Urothelium cell line (cell line): ENCODE measurements at places on chromosomes 7 and 10.

DNA sequence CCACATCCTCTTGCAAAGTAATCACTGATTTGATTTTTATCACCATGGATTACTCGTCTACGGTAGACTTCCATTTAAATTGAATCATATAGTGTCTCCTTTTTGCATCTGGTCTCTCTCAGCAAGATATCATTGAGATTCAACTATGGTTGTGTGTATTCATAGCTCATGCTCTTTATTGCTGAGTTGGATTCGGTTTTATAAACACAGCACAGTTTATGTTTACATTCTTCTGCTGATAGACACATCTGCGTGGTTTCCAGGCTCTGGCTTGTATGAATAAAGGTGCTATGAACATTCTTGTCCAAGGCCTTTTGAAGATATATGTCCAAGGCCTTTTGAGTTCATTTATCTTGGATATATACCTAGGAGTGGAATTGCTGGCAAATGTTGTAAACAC, 356.5 kb upstream of the CELF2 start:
- DNase-seq, result no peak

- DNase-seq, result no peak
These were observed 10.6 kb downstream of the CPED1 start for GRCh38 chr7:120998996-120999565.

DNA sequence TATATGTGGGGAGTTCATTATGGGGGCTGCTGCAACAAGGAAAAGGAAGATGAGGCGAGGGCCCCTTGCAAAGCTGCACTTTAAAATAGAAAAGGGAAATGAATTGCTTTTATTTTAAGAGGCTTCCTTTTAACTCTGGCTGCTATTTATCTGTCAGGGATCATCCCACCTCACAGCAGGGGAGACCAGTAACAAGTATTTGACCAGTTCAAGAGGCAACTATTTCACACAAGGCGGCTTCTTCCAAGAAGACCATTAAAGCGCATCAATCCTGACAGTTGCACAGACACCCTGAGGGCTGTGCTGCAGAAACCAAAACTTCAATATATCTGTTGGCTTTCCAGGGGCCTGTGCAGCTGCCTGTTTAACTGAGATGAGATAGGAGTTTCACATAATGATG, 1009.2 kb downstream of the SORCS3 start:
- DNase-seq, result no peak

DNA sequence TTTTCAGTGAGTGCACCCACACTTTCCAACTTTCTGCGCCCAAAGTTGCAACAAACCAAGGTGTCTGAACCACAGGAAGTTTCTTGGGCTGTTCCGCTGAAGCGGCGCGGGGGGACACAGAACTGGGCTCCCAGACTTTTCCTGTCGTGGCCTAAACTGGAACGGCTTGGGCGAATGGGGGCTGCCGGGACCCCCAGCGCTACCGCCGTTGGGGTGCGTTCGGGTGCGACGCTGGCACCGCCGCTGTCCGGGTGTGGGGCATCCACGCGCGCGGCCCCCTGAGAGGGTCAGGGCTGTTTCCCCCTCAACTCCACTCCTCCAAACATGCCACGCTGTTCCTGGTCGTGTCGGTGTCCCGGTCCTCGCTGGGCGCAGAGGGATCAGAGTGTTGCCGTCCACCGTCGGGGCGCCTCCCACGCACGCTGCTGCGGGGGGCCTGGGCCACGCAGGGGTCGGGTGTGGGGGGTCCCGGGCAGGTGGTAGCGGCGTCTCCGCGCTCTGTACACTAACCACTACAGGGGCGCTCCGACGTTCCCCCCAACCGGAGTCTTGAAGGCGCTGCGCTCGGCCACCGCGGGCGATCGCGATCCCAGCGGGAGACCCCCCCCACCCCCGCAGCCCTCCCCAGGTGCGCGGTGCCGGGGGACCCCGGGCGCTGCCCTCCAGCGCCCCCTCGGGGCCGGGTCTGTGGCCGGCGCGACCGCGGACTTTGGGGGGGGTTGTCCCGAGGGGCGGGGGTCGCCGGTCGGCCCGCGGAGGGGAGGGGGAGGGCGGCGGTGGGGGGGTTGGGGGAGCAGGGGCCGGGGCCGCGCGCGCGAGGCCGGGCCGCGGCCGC, 2.2 kb upstream of the CUX1 start:
- peak; percentile 92 for DNase-seq

DNA sequence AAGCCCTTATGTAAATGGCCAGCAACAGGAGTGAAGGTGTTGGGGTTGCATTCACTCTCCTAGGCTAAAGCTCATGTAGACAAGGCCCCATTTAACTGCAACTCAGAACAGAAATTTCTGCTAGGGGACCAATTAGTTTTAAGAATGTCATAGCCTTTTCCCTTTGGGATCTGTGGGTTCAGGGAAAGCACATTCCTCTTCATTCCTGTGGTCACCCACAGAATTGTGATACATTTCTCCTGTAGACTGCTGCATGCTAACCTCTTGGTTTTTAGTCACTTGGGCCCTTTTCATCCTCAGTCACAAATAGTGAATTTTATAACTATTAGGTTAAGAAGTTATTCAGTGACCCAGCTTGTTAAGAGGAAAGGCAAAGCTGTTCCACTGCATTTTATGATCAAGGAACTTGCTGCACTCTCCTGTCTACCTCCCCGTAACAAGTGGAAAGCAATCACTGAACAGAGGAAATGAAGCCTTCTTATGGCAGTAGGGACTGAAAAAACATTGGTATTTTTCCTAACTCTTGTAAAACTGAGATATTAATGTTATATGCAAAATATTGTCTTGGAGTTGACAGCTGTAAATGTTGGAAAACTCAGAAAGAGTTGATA, 124.9 kb downstream of the SND1 start:
- DNase-seq, result peak; percentile 31

DNA sequence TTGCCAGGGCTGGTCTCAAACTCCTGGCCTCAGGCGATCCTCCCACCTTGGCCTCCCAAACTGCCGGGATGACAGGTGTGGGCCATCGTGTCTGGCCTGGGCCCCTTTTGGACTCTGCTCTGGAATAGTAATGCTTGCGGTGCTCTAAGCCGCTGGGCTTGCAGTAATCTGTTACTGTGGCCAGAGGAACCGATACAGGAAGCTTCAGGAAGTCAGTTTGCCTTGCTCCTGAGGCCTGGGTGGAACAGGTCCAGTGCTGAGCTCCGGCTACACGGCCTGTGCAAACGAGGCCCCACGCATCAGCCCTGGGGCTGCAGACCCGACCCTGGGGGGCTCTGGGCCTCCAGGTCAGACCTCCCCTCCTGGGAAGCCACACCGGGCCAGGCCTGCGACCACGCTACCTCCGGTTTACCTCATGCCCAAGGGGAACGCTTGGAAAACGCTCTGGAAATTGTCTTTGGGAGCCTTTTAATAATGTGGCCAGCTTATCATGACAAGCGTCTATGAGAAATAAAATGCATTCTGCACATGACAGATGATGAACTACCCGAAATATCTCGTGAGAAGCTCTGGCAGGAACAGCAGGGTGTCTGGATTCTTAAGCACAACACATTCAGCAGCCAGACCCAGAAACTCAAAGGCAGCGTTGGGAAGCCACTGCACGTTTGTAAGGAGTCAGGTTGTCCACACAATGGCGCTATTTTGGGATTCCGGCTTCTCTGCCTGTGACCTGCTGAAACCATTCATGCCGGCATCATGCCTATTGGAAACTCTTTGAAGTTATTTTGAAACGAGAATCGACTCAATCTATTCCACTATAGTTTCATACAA, 10.1 kb upstream of the ADAP1 start:
- DNase-seq, result no peak

GRCh38 chr7:128017862-128018845, 13.1 kb downstream of the LRRC4 start:
- no peak for DNase-seq

- no peak for DNase-seq
These were observed 145.2 kb downstream of the FRMD4A start for GRCh38 chr10:14185316-14186045.

GRCh38 chr10:5596611-5597341, 69.6 kb downstream of the ASB13 start:
- no peak for DNase-seq

DNA sequence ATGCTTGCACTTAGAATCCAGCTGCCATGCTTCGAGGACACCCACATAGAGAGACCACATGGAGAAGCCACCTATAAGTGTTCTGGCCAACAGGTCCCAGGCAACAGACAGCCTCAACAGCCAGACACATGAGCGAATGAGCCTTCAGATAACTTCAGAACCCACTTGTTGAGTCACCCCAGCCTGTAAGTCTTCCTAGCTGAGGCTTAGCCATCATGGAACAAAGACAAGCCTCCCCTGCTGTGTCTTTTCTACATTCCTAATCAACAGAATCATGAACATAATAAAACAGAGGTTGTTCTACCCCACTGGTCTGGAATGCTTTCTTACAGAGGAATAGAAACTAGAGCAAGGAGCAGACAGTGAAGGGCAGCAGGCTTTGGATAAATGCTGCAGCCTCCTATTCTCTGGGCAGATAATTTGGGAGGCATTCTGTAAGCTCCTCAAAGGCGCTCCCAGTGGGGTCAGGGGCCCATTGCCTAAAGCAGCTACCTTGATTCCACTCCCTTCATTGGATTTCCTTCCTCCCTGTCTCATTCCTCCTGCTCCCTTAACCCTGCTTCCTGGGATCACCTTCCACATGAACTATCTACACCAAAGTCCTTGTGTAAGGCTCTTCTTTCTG, 4.6 kb downstream of the TLL2 start:
- no peak for DNase-seq

GRCh38 chr7:69564454-69565417, 33.5 kb upstream of the AUTS2 start:
- peak; percentile 21 for DNase-seq

DNA sequence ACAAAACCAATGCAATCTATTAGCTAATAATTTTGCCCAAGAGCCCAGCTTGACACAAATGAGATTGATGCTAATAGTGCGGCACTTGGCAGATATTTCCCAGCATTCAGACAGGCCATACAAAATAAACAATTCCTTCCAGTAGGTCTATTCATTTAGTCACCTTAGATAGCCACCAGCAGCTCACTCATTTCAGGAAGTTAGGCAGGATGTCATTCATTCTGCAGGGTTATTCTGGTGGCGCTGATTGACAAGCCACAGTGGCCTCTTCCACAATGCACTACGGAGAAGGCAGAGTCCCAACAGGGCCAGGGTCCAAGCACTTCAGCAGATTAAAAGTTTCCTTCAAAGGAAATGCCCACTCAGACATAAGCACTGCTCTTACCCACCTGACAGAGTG, 55.8 kb downstream of the PIK3AP1 start:
- no peak for DNase-seq

GRCh38 chr10:413662-414071, 275.8 kb downstream of the DIP2C start:
- DNase-seq, result no peak

- no peak for DNase-seq
These were observed 10.8 kb downstream of the NKX6-2 start for GRCh38 chr10:132774902-132775863.

DNA sequence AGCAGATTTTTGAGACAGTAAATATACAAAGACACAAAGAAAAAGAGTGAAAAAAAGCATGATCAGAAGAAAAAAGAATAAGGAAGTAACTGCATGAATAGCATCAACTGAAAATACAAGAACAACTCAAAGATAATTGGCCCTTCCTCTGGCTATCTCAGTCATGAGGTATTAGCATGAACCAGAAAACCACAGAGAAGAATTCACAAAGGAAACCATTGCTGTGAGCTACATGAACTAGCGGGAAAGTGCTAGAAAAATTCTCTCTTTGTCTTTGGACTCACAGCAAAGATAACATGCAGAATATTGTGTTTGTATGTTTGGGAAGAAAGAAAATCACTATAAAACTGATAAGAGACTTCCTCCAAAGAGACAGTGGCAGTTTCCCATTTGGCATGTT, 82.9 kb downstream of the SORCS1 start:
- DNase-seq, result no peak

GRCh38 chr10:22674573-22674930, 39.8 kb downstream of the PIP4K2A start:
- DNase-seq, result no peak

- no peak for DNase-seq
These were observed 10.4 kb upstream of the NACAD start for GRCh38 chr7:45098983-45099839.

GRCh38 chr10:102514487-102515311, 10.9 kb downstream of the SUFU start:
- no peak for DNase-seq

GRCh38 chr7:26305869-26306665, 14.4 kb downstream of the SNX10 start:
- no peak for DNase-seq

DNA sequence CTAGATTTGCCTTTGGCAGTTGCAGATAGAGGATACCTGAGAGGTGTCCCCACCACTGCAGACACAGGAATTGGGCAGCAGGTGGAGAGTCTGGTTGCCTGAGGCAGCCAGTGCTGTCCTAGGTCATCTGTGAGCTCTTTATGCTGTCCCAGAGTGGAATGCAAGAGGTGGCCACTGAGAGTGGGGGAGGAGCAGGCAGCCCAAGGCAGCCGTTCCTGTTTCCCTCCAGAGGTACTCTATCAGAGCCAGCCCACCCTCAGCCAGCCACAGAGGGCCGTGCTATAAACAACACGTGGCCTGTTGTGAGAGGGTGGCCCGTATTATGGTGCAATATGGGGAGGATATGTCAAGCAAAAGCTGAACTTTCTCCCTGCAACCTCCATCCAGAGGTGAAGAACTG, 8.5 kb downstream of the LRRC18 start:
- DNase-seq, result no peak

DNA sequence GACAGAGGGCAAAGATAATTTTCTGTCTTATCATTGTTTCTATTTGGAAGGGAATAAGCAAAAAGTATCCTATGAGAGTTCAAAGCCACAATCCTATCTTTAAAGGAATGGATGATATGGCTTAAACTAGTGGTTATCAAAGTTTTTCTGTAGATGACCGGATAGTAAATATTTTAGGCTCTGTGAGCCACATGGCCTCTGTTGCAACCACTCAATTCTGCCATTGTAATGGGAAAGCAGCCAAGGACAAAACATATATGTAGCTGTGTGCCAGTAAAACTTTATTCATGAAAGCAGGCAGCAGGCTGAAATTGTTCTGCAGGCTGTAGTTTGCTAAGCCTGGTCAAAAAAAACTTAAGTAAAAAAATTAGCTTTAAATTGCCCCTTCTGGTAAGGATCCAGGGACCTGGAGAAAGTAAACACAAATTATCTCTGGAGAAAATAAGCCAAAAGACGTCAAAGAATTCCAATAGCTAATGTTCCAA, 73.3 kb downstream of the THSD7A start:
- DNase-seq, result no peak

GRCh38 chr7:50448823-50449222, 1.3 kb downstream of the FIGNL1 start:
- no peak for DNase-seq
